Hematopoietic multipotent progenitor cell treated with erythropoietin and hydrocortisone succinate and interleukin-3 and kit ligand, for 4 days (in vitro differentiated cells): ENCODE measurements at places on chromosomes 2 and 18.

GRCh38 chr18:67001052-67001451, 397.2 kb upstream of the CDH19 start:
- no peak for DNase-seq

- DNase-seq = peak; percentile 68
Measured at GRCh38 chr2:204027091-204027490, 90.5 kb downstream of the ICOS start.

GRCh38 chr2:45857867-45858520, 206.5 kb downstream of the PRKCE start:
- DNase-seq = no peak

GRCh38 chr18:58402951-58403702, 225.8 kb downstream of the ALPK2 start:
- DNase-seq = no peak

GRCh38 chr2:97348265-97348664, 235.3 kb downstream of the ANKRD36 start:
- DNase-seq = no peak

GRCh38 chr2:208266936-208267335, 881 bp downstream of the PIKFYVE start:
- DNase-seq = no peak

- DNase-seq = no peak
Measured at GRCh38 chr2:163852616-163853015, 116.8 kb upstream of the FIGN start.

- peak; percentile 24 for DNase-seq
Measured at GRCh38 chr2:45699032-45699658, 47.7 kb downstream of the PRKCE start.

DNA sequence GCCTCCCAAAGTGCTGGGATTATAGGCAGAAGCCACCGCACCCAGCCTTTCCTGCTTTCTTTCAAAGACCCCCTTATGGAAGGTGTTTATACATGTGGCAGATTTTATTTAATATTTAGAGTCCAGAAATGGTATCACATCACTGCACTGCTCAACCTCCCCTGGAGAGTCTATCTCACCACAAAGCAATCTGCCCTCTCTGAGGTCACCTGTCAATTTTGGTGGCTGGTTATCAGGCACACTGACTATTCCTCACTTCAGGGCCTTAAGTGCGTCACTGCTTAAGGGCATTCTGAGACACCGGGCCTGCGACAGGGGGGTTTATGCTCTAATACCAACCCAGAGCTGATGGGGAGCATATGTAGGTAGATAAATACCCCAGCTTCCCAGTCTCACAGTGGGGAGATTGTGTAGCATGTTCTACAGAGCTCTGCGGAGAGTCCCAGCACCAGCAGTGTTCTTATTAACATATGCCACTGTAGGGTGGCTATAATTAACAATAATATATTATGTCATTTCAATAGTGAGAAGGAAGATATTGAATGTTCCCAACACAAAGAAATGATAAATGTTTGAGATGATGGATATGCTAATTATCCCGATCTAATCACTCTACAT, 42.7 kb upstream of the ZDBF2 start:
- DNase-seq = no peak

GRCh38 chr2:84022810-84023431, 436.2 kb downstream of the SUCLG1 start:
- peak; percentile 70 for DNase-seq

DNA sequence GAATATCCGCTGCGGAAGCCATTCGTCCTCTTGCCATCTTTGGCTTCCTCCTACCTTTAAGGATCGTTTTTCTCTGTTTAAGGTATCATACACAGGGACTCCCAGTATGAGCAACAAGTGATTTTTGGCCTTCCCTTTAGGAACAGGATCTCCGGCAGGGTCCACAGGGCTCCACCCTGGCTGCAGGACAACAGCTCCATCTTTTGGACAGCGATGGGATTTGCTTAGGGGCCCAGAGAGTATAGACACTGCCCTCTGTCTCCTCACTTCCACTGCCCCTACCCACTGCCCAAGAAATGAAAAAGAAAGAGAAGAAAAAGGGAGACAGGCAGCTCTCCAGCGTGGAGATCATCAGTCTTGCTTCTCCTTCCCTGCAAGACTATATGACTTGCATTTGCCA, 224.5 kb downstream of the UXS1 start:
- peak; percentile 25 for DNase-seq

DNA sequence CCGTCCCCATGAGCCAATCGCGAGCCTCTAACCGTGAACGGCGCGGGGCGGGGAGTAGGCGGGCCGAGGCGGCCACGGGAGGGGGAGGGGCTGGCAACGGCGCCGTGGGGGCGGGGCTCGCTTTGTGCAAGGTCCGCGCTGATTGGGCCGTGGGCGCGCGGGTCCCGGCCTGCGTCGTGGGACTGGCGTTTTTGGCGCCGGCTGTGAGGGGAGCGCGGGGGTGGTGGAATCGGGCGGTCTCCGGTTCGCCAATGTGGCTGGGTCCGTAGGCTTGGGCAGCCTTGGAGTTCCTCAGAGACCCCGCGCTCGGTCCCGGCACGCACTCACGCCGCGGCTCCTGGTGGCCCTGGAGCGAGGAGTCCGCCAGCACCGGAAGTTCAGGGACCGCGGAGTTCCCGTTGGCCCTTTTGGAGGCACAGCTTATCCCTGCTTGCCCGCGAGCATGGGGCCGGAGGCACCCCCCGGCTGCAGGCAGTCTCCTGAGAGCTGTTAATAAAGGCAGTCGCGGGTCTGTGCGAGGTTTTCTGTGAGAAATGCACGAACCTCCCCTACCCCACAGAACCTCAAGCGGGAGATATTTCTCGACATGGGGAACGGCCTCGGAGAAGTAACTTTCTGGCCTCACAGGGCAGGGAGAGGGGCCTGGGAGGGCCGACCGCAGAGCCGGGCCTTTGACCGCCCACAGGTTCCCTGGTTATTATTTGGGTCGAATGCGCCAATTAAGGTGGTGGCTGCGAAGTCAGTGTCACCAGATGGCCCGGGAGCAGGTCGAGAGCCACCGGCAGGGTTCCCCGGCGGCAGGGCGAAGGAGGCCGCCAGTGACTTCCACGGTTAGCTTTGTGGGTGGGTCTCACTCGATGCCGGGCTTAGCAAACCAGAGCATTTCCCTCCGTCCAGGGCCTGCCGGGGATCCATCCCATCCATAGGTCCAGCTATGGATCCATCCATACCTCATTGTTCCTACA, 574 bp upstream of the NCL start:
- DNase-seq = peak; percentile 99

DNA sequence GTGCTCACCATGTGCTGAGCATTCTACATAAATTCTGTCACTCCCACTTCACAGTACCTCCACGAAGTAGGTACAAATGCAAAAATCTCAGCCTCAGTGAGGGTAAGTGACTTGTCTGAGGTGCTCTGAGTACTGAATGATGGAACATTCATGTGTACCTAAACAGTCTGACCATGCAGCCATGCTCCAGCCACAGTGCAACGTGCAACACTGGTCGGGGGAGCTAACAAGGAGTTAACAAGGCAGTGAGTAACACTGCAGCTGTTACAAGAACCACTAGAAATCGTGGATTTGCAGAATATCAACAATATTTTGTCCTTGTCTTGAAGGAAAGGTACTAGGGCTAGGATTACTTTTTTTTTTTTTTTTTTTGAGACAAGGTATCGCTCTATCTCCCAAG, 36.6 kb upstream of the NDUFV2 start:
- no peak for DNase-seq

GRCh38 chr2:129816813-129817574, 162.5 kb upstream of the RAB6C start:
- no peak for DNase-seq

GRCh38 chr2:148483665-148484064, 160.9 kb upstream of the EPC2 start:
- no peak for DNase-seq
